Activated CD8-positive, alpha-beta memory T cell treated with anti-CD3 and anti-CD28 coated beads for 4 hours (primary cell): ENCODE measurements at places on chromosomes 16 and 17.

DNA sequence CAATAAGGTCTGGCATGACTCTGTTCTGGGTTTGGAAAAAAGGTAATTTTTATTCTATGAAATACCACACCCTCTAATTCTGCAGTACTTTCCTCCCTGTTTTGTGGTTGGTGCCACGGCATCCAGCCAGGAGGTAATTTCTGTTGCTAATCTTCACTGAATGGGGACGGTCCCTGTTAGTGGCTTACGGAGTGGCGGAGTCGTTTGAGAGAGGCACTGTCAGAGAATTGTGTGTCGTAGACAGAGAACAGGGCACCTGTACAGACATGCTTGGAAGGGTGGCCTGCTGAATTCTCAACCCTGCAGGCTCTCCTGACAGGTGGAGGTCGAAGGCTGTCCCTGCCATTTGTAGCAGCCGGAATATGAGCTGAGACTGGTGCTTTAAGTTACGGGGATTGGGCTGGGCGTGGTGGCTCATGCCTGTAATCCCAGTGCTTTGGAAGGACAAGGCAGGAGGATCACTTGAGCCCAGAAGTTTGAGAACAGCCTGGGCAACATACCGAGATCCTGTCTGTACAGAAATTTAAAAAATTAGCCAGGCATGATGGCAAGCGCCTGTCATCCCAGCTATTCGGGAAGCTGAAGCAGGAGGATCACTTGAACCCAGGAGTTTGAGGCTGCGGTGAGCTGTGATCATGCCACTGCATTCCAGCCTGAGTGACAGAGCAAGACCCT is 33.2 kb downstream of the EEF2K start:
- DNase-seq = no peak

- DNase-seq = no peak
Measured at GRCh38 chr16:70468776-70469525, 14.6 kb downstream of the FCSK start.

DNA sequence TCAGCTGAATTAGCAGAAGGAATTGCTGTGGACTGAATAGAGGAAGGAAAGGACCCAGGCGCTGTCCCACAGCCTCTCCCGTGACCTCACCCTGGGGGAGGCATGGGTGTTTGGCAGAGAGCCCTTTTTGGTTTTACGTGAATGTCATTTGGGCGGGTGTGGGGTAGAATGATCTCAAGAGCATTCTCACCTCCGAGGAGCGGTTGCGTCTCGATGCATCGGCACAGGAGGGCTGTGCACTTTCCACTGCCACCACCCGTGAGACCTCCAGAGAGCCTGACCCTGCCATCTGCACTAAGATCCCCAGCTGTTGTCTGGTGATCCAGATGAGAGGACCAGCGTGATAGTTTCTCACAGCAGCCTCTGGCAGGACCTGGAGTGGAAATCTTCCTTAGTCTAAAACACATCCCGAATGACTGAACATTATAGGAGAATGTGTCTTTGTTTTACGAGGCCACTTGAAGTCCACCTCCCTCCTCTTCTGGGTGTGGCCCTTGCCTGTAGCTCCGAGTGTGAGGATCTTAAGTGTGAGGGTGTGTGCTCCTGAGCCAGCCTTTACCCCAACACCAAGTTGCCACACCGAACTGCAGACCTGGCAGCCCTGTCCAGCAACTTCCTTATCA is 29.3 kb downstream of the FOXK2 start:
- DNase-seq = no peak

DNA sequence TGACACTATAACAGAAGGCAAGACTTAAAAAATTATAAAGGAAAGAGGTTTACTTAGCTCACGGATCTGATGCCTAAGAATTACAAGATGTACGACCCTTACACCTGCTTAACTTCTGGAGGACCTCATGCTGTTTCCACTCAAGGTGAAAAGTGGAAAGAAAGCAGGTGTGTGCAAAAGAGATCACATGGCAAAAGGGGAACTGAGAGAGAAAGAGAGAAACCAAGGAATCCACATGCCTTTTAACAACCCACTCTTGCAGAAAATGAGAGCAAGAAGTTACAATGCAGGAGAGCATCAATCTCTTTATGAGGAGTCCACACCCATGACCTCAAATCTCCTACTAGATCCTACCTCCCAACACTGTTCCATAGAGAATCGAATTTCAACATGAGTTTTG is 2382.2 kb downstream of the TP53TG3F start:
- DNase-seq = no peak

DNA sequence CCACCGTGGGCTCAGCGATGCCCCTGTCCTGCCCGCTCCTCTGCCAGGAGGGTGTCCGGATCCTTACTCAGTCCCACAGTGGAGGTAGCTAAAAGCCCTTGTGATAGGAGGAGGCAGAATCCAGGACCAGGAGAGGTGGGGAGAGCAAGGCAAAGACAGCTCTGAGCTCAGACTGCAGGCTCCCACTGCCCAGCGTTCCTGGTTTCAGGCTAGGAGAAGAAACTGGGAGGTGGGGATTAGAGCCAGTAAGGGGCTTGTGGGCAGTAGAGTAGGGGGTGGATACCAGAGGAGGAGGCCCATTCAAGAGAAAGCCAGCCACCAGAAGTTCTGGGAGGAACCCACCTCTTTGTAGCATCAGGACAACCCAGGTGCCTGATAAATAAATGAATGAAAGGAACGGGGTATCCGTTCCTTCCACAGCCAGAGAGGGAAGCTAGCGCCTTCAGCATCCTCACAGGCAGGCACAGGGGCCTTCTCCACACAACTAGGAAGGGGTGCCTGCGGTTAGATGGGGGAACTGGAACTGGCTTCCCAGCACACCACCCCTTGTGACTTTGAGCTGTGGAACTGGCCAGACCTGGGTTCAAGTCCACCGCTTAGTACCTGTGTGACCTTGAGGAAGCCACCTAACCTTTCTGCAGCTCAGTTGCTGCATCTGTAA is 2.3 kb downstream of the IL21R start:
- no peak for DNase-seq

- DNase-seq = no peak
Measured at GRCh38 chr16:51869176-51869575, 677.8 kb downstream of the TOX3 start.

DNA sequence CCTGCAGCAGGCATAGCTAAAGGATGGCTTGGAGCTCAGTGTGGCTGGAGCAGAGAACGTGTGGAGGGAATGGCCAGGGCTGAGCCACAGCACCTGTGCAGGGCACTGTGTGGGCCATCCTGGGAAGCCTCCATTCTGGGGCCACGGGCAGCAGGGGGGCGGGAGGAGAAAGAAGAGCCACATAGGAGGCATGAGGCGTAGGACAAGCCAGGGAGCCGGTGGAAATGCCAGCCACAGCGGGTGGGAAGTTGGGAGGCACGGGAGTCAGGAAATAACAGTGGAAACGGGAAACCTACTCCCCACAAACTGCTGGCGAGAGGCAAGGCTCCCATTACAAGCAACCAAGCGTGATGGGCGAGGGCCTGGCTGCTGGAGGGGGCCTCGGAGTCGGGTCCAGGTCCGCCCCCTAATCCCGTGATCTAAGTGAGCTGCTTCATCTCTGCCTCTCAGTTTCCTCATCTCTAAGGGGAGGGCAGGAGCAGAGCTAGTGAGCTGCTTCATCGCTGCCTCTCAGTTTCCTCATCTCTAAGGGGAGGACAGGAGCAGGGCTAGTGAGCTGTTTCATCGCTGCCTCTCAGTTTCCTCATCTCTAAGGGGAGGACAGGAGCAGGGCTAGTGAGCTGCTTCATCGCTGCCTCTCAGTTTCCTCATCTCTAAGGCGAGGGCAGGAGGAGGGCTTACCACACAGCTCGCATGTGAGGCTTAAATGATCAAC is 104.9 kb downstream of the ADCY9 start:
- no peak for DNase-seq

- DNase-seq = no peak
Measured at GRCh38 chr17:1412185-1413110, 12.4 kb upstream of the YWHAE start.

DNA sequence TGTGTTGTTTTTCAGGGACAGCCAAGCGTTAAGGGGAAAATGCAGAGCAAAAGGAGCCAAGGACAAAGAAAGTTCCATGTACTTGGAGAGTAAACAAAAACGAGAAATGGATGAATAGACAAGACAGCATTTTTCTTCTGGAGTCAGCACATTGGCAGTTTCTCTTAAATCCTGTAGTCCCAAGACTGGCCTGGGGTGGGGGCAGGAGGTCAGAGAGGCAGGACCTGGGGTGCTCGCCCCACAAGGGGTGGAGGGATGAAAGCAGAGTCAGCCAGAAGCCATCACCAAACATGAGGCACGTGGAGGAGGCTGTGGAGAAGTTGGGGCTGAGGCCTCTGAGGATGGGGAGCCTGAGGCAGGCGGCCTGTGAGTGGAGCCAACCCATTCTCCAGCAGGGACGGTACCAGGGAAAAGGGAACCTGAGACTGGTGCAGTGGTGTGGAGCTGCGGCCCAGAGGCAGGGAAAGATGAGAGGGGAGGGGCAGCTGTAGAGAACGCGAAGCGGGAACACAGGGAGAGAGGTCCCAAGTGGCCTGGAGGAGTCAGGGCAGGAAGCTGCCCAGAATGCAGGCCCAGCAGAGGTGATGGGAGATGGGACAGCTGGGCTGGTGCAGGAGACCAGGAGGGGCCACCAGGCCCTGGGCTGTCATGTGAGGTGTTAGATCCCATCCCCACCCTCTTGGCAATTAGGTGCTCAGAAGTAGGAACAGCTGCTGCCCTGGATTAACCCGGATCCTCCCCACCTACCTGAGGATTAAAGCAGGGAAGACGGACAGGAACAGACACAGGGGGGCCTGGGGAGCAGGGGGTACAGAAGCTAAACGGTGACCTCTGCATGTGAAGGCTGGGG is 3.3 kb downstream of the TLCD3B start:
- no peak for DNase-seq

- no peak for DNase-seq
Measured at GRCh38 chr17:49990921-49991320, 4.1 kb downstream of the DLX3 start.

- DNase-seq = no peak
Measured at GRCh38 chr17:45336390-45337182, 19.8 kb upstream of the MAP3K14 start.

DNA sequence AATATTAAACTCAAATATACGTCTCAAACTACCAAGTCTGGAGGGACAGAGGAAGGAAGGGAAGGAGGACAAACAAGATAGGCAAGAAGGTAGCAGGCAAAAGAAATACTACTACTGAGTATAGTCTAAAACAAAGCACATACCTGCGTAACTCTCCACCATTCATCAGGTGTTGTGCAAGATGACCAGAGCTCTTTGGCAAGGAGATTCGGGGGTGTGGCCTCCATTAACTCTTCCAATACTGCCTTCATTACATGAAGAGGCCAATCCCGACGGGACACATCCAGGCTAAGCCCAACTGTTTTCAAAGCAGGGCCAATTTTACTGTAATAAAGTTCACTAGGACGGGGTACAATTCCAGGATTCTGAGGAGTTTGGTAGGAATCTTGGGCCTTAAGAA is 38.2 kb upstream of the ARL6IP1 start:
- no peak for DNase-seq
